H9 (cell line): ENCODE measurements at places on chromosomes 3 and 15.
A peak's percentile ranks its signal among the peaks of the same experiment; 100 is the strongest.

DNA sequence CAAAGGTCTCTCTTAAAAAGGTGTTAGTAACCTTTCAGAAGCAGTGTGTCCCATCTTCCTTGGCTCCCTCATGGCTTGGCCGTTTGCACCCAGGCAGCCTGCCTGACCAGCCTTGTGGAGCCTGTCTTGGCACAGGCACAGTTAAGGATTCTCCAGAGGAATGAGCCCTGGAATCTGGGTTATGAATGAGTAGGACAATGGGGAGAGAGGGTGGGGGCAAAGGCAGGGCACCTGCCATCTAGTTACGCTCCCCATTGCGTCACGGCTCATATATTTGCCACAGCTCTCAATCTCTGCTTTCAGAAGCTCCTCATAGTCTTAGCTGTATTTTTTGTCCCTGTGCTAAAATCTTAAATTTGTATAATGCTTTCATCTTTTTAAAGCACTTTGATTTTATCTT is 50.6 kb downstream of the WDR76 start:
- H3K27me3 ChIP-seq = no peaks in the 10 kb centered on the region
- H3K4me1 ChIP-seq = peaks cover 6% of the 10 kb centered on the region; the same call in 1 of the 2 replicates
- H3K27ac ChIP-seq = no peak overlapping the region
- H3K4me3 ChIP-seq = no peak overlapping the region

- H3K36me3 ChIP-seq = no peaks in the 10 kb centered on the region
- H3K27ac ChIP-seq = no peak overlapping the region
- peaks cover 14% of the 10 kb centered on the region; the same call in 1 of the 2 replicates for H3K4me1 ChIP-seq
- H3K4me3 ChIP-seq = no peak overlapping the region
Observed at GRCh38 chr3:141370065-141370533, 1.8 kb downstream of the ZBTB38 start.

DNA sequence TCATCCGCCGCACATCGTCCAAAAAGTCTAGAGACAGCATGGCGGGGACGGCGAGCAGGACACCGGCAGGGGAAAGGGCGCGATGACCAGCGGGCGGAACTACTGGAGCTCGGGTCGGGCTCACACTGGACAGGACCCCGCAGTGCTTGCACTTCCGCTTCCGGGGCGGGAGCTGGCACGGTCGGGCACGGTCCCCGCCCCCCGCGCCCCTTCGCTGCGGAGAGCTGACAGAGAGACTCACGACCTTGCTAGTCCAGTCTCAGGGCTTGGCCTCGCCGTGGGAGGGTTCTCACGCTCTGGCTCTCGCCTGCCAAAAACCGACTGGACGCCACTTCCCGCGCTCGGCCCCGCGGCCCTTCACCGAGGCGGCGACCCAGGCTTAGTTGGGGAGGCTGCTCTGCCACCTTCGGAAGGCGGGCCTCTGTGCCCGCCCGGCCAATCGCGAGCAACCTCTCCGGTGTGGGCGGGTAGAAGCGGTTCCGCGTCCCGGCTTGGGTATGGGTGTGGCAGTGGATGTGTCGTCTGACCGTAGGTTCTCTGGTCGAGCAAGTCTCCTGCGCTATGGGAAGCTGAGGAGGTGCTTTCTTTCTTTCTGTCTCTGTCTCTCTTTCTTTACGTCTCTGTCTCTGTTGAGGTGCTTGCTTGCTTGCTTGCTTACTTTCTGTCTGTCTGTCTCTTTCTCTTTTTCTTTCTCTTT is at the start of gene SEC11A:
SEC11A (minus strand) TSS at position 104 of the 697 bp plus-strand sequence; CDS start at position 40, 64 bp downstream.
- peak within 1 kb of the TSS; percentile 2 for H3K27ac ChIP-seq
- H3K27me3 ChIP-seq = no peaks in the 10 kb centered on the region
- peak within 1 kb of the TSS; percentile 91 for H3K4me3 ChIP-seq
- H3K4me1 ChIP-seq = no peaks in the 10 kb centered on the region; the same call in 1 of the 2 replicates

- H3K36me3 ChIP-seq = peaks cover 4% of the 10 kb centered on the region
- H3K4me3 ChIP-seq = no peak overlapping the region
- H3K27ac ChIP-seq = no peak overlapping the region
- H3K4me1 ChIP-seq = no peaks in the 10 kb centered on the region
- H3K27me3 ChIP-seq = no peaks in the 10 kb centered on the region
Observed at GRCh38 chr3:71172951-71173350, 410.6 kb downstream of the FOXP1 start.

DNA sequence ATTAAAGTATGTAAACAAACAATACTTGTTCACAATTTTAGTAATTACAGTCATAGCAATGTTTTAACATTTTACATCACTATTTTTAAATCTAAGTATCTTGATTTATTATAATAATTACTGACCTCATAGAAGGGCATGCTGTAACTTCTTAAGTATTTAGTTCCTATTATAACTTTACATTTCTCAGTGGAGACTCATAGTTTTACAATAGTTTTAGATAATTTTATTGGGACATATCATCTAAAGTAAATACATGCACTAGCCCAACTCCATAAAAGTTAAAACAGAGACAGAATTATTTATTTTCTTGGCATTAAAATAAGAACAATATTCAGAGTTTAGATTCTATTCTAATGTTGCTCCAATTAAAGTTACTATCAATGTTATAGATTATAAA is 466.5 kb upstream of the BCHE start:
- H3K27ac ChIP-seq = no peak overlapping the region
- no peaks in the 10 kb centered on the region for H3K36me3 ChIP-seq
- H3K27me3 ChIP-seq = no peaks in the 10 kb centered on the region

GRCh38 chr3:98745718-98746117 is 17.4 kb upstream of the ST3GAL6 start:
- no peak overlapping the region for H3K4me3 ChIP-seq
- H3K4me1 ChIP-seq = no peaks in the 10 kb centered on the region
- no peak overlapping the region for H3K27ac ChIP-seq
- H3K27me3 ChIP-seq = no peaks in the 10 kb centered on the region
- no peaks in the 10 kb centered on the region for H3K36me3 ChIP-seq
- no peak for DNase-seq

GRCh38 chr3:170809975-170810357 is 60.0 kb downstream of the RPL22L1 start:
- H3K27me3 ChIP-seq = no peaks in the 10 kb centered on the region
- peaks cover 13% of the 10 kb centered on the region for H3K4me1 ChIP-seq
- H3K4me3 ChIP-seq = no peak overlapping the region

- H3K27me3 ChIP-seq = no peaks in the 10 kb centered on the region
- H3K27ac ChIP-seq = no peak overlapping the region
- no peaks in the 10 kb centered on the region for H3K4me1 ChIP-seq
- DNase-seq = no peak
Observed at GRCh38 chr3:99627062-99627826, 11.2 kb upstream of the COL8A1 start.

GRCh38 chr15:43913026-43913780 is 86.4 kb downstream of the WDR76 start:
- H3K36me3 ChIP-seq = peaks cover 12% of the 10 kb centered on the region
- DNase-seq = no peak
- no peak overlapping the region for H3K4me3 ChIP-seq
- no peak overlapping the region for H3K27ac ChIP-seq

- H3K36me3 ChIP-seq = no peaks in the 10 kb centered on the region; the same call in 2 of the 3 replicates
- H3K4me3 ChIP-seq = no peak overlapping the region
- no peak for DNase-seq
- no peak overlapping the region for H3K27ac ChIP-seq
- H3K4me1 ChIP-seq = peaks cover 11% of the 10 kb centered on the region; the same call in 1 of the 2 replicates
Observed at GRCh38 chr3:78645628-78646310, 1122.0 kb downstream of the ROBO1 start.

DNA sequence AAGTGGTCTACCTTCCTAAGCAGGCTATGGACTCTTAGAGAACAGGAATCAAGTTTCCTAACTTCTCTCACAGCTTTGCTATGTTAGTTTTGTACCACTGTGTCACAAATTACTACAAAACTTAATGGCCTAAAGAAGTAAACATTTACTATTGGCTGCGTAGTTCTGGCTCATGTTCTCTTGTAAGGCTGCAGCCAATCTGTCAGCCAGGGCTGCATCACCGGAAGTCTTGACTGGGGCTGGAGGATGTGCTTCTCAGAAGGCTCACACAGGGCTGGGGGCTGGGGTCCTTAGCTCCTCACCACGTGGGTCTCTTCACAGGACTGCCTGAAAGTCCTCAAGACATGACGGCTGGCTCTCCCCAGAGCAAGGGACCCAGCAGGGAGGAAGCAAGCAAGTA is 15.5 kb downstream of the STIMATE start:
- no peak overlapping the region for H3K27ac ChIP-seq
- no peaks in the 10 kb centered on the region for H3K4me1 ChIP-seq
- peaks cover 13% of the 10 kb centered on the region; the same call in 1 of the 2 replicates for H3K36me3 ChIP-seq
- no peaks in the 10 kb centered on the region for H3K27me3 ChIP-seq
- no peak for DNase-seq

- H3K27me3 ChIP-seq = no peaks in the 10 kb centered on the region
- H3K36me3 ChIP-seq = peaks cover 5% of the 10 kb centered on the region; the same call in 1 of the 3 replicates
- peak; percentile 50 for DNase-seq
- no peak overlapping the region for H3K27ac ChIP-seq
- H3K4me1 ChIP-seq = no peaks in the 10 kb centered on the region
Observed at GRCh38 chr15:59741274-59741906, 52.3 kb upstream of the BNIP2 start.

- H3K4me3 ChIP-seq = no peak overlapping the region; the same call in 1 of the 2 replicates
- H3K27ac ChIP-seq = peak overlapping the region; percentile 66
- no peaks in the 10 kb centered on the region for H3K36me3 ChIP-seq
- no peaks in the 10 kb centered on the region for H3K27me3 ChIP-seq
Observed at GRCh38 chr3:25454005-25454927, 26.2 kb downstream of the RARB start.

DNA sequence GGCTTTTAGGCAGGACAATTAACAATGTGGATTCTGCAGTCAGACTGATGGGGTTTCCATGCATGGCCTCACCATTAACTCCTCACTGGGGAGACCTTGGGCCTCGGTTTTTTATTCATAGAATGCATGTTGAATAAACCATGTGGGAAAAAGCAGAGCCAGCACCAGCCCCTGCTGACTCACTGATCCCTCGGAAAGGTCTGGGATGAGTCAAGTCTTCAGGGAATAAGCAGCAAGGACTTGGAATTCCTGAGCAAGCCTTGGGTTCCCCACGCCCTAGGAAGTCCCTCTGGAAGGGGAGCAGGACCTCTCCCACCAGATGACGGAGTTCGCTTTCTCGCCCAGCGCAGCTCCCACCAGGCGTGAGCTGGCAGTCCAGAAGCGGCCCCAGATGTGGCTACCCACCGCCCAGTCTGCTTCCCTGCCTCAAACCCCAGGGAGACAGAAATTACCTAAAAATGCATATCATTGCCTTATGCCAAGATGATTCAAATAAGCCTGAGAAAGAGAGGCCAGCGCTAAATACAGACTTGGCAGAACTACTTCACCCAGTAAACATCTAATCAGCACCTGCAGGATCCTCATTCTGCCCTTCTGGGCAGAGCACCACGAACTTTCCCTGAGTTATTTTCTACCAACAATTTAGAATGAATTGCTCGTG is 45.4 kb downstream of the BTD start:
- H3K4me3 ChIP-seq = no peak overlapping the region
- H3K36me3 ChIP-seq = peaks cover 9% of the 10 kb centered on the region
- no peak overlapping the region for H3K27ac ChIP-seq
- H3K4me1 ChIP-seq = peaks cover 5% of the 10 kb centered on the region; the same call in 1 of the 2 replicates
- no peak for DNase-seq

DNA sequence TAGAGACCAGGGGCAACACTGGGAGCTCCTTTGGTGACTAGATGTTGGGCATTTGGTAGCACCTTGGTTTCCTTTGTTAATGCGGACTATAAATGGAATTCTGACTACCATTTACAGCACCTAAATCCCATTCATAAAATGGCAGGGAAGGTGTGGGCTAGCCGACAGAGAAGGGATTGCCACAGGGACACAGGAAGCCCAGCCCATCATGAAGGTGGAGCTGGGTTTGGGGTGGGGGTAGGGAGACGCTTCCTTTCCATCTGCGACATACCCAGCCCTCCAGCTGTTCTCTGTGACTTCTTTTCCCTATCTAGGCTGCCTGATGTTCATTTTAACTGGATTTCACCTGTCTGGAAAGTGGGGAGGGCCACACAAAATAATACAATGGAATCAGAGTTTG is 21.0 kb downstream of the ABHD2 start:
- H3K4me3 ChIP-seq = no peak overlapping the region
- peaks cover under 1% of the 10 kb centered on the region; the same call in 1 of the 2 replicates for H3K36me3 ChIP-seq
- DNase-seq = no peak
- no peaks in the 10 kb centered on the region for H3K27me3 ChIP-seq

DNA sequence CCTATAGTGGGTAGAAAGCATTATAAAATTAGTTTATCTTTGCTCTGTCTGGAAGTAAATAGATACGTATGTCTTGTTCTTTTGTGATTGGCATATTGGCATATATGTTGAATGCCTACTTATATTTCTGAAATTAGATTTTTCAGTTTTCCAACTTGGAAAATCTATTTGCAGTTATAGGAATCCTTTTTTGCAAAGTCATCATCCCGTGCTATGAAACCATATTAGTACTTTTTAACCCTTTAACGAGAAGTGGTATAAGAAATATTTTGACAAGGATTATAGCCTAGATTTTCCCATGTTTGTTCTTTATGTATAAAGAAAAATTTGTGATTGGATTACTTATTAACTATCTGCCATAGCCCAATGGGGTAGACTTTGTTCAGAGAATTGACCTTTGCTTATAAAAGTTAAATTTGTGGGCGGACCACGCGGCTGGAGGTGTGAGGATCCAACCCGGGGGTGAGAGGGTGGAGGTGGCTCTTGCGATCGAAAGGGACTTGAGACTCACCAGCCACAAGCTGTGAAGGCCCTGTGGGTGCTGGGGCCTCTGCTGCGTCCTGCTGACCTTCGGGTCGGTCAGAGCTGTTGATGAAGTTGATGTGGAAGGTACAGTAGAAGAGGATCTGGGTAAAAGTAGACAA is 5.9 kb downstream of the LRRC28 start:
- no peaks in the 10 kb centered on the region; the same call in 1 of the 2 replicates for H3K4me1 ChIP-seq
- no peak for DNase-seq
- no peak overlapping the region for H3K4me3 ChIP-seq
- no peak overlapping the region for H3K27ac ChIP-seq
- H3K36me3 ChIP-seq = 0 out of 2 replicates have a peak, but pooled peaks cover 5% of the 10 kb centered on the region
- H3K27me3 ChIP-seq = no peaks in the 10 kb centered on the region

GRCh38 chr3:69691860-69692259 is 47.4 kb upstream of the MITF start:
- no peak for DNase-seq
- no peak overlapping the region for H3K4me3 ChIP-seq
- no peaks in the 10 kb centered on the region for H3K36me3 ChIP-seq

DNA sequence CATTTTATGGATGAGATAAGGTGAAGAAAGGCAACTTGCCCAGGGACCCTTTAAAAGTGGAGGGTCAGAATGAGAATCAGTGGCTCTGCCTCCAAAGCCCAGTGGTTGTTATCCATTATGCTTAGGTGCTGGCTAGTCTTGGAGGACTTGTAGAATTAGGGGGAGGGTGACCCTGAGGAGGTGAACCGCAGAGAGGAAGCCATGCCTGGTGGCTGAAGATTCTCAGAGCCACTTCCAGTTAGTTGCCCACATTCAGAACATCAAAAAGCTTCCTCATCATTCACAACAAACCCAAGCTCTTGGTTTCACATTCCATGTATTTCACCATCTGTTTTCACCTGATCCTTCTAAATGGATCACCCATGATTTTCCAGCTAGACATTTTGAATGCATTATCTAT is 11.2 kb downstream of the EBLN2 start:
- H3K4me1 ChIP-seq = peaks cover 6% of the 10 kb centered on the region; the same call in 1 of the 2 replicates
- peaks cover 4% of the 10 kb centered on the region; the same call in 1 of the 2 replicates for H3K36me3 ChIP-seq
- no peak overlapping the region for H3K4me3 ChIP-seq
- H3K27me3 ChIP-seq = no peaks in the 10 kb centered on the region

DNA sequence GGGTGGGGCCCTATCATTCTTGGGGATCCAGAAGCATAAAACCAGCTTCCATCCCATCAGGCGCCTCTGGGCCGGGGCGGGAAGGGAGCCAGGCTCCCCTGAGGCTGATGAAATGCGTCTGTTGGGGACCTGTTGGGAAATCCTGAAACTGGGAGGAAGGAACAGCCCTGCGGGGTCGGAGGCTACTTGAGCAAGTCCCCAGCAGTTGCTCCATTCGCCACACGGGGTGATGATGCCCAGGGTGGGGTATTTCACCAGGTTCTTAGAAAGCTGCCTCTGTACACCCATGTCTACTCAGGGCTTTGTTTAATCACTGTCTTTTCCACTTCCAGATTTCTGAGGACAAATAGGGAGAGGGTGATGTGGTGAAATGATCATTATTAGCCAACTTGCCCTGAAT is 25.4 kb upstream of the TSEN2 start:
- no peaks in the 10 kb centered on the region for H3K4me1 ChIP-seq
- no peaks in the 10 kb centered on the region for H3K36me3 ChIP-seq
- H3K4me3 ChIP-seq = no peak overlapping the region
- DNase-seq = peak; percentile 52
